ENCODE measurements at places on chromosomes 1 and 21.

GRCh38 chr1:203547147-203547546 is 53.2 kb downstream of the OPTC start:
- DNase-seq = no peak

- no peak for DNase-seq
These were observed 7.2 kb downstream of the FAM131C start for GRCh38 chr1:16066245-16066644.

DNA sequence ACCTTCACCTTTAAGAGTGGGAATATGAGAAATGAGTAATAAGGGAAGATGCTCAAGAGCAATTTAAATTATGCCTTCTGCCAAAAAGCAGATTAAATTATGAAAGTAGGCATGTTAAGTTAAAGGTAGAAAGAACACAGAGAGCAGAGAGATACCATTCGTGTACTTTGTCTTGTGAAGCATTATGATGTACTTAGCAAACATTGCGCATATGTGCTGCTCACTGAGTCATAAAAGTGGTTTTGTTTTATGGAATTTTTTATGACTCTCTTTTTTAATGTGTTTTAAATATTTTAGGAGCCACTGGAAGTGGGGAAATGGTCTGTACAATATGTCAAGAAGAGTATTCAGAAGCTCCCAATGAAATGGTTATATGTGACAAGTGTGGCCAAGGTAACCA is 35.3 kb downstream of the MTF2 start:
- no peak for DNase-seq

GRCh38 chr1:52825868-52826267 is 16.7 kb upstream of the ZYG11A start:
- no peak for DNase-seq

DNA sequence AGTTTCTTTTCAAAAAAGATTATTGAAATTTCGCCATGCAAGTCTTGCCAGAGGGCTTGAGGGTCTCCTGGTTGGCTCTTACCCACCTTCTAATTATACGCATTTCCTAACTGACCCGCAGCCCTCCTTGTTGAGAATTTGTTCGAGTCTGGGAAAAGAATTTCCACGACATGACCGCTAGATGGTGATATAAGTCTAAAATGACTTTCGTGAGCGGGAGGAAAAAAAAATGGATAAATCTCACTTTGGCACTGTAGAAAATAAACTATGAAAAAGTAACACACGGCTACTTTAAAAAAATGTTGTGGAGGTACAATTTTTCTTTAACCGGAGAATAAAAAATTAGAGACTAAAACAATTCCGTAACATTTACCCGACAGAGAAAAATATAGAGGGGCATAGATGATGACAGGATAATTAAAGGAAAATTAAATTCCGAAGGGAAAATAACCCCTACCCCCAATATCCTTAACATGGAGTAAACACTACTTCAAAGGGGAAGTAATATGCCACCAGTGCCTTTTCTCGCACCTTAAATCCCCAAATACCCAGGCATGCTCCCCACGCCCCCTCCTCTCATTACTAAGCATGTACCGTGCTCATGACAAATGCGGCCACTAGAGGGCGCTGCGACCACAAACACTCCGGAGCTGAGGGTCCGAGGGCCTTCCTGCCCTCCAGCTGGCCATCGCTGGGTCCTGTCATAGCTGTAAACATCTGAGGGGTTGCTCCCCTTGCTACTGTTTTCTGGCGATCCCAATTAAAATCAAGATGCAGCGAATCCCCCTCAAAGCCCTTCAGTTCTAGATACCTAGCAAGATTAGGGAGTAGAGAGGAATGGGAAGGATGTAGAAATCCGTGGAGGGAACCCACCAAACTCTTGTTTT is 266.9 kb downstream of the ASTN1 start:
- peak; percentile 80 for DNase-seq

DNA sequence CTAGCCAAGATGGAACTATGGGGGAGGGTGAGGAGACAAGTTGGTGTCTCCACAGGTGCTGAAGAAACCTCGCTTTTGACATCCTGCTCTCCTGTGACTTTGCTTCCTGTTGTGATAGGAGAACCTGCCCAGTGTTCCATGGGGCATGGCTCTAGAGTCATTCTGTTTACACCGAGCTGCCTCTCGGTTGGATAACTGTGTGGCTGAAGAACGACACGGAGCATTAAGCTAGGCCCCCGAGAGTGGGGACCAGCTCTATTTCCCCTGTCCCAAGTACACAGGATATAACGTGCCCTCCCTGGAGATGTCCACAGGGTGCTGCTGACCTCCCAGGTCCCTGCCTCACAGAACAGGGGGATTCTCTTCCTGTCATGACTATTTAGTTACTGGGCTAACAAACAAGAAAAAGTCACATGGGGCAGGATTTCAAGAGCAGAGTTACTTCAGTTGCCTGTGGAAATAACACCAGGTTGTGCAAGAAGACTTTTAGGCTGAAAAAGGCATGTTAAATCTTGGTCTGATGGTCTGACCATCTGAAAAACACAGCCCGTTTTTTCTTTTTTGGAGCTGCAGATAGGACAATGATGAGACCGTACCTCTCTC is 29.4 kb upstream of the PPP2R5A start:
- no peak for DNase-seq

DNA sequence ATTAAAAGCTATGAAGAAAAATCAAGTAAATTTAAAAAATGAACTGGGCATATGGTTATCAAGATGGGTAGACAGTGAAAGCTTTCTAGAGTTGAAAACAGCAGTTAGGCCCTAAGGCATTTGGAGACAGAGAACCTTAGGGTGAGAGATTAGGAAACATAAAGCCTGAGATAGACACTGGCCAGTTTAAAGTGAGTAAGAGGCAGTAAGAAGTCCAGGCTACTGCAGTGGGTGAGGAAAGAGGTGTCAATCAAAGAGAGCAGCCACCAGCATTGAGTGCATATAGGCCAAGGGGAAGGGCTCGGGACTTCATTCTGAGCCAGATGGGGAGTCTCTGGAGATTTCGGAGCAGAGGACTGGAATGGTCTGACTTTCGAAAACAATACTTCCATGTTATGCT is 1360.5 kb upstream of the ADGRL4 start:
- DNase-seq = no peak

DNA sequence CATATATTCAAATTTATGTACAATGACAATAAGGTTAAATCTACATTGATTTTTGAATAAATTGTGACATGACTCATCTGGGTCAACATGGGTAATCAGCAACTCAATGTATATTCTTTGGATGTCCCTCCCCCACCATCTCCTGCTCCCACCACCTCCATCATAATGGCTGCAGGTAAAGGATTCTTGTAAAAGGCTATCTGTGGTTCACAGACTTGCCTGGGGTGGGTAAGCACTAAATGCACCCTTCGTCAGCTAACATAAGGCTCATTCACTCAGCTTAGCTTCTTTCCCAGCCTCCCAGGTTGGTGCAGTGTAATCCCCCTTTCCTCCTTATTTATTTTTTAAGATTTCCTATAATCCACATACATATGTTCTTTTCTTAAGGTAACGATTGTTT is 355.7 kb upstream of the DPYD start:
- DNase-seq = no peak

DNA sequence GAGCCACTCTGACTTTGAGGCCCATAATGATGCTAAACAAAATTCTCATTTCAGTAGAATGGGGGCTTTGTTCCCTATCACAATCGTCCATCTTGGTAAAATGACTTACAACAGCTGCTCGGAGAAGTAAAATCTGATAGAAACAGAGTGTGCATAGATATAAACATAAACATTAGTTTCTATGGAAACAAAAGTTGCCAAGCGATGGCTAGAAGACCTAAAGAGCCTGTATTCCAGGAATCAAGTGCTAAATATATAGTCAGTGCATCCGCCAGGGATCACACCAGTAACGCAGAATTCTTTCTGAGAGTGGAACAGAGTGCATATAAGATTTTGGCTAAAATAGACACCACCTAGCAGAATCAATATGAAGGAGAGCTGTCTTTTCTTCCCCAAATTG is 91.2 kb upstream of the KAZN start:
- no peak for DNase-seq

GRCh38 chr1:173477286-173478093 is at the start of gene PRDX6:
PRDX6 (plus strand) TSS chr1:173477335; CDS start chr1:173477398, 63 bp downstream.
- DNase-seq = peak; percentile 52

- no peak for DNase-seq
These were observed 30.0 kb downstream of the SLC27A3 start for GRCh38 chr1:153805042-153805745.

DNA sequence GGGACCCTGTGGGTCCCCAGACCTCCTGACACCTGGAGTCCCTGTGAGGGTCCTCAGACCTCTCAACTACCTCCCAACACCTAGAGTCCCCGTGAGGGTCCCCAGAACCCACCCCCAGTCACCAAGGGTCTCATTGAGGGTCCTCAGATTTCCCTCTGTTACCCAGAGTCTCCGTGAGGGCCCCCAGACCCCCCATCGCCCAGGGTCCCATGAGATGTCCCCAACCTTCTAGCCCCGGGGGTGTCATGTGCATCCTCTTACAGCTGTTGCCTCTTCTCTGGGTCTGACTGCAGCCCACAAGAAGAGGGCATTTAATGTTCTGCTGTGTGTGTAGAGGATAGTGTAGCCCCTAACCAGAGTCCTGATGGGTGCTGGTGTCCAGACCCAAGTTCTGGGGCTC is 2.0 kb upstream of the GJC2 start:
- no peak for DNase-seq

- DNase-seq = no peak
These were observed 19.6 kb upstream of the CLCA1 start for GRCh38 chr1:86449103-86449502.

DNA sequence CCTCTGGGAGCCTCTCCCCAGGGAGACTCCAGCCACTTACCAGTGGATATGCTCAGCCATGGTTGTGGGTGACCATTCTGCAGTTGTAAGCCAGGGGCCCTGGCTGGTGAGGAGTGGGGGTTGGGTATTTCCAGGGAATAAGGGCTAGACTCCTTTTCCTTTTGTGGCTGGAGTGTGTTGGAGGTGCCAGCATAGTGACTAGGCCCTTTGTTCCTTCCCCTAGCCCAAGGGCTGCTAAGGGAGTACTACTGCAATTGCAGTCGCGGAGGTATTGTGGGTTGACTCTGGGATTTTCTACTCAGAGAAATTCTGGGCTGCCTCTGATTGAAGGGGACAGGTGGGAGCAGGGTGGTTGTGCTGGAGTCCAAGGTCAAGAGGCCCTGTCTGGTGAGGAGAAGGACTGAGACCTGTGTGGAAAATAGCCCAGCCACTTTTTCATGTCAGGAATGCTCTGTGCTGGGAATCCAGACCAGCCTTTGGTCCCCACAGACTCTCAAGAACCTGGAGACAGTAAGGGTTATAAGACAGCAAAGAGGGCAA is 43.1 kb downstream of the MROH9 start:
- no peak for DNase-seq

- peak; percentile 44 for DNase-seq
These were observed 701 bp upstream of the MUTYH start for GRCh38 chr1:45340816-45341466.

- DNase-seq = no peak
These were observed 675.1 kb upstream of the ADGRL2 start for GRCh38 chr1:81125672-81126071.

GRCh38 chr1:1325288-1326074 is 879 bp downstream of the CPTP start:
- DNase-seq = no peak

DNA sequence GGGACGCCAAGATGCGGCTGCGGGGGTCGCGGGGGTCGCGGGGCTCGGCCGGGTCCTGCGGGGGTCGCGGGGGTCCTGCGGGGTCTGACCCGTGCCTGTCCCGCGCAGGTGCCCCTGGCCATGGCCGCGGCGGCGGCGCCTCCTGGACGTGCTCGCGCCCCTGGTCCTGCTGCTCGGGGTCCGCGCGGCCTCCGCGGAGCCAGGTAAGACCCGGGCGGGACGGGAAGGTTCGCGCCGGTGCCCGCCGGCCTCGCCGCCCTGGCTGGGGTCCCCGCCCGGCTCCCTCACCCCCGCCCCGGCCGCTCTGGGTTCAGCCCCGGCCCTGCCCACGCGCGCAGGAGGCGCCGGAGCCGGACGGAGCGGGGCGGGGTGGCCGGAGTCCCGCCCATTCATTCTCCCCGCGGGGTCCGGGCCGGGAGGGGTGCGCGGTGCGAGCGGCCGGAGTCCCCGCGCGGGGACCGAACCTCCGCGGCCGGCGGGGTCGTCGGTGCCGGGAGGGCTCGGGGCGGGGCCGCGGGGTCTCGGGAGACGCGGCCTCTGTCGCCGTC is 380 bp downstream of the COL18A1 start:
- DNase-seq = no peak

GRCh38 chr21:35690436-35690835 is 369.9 kb downstream of the SETD4 start:
- DNase-seq = no peak

GRCh38 chr1:102978874-102979273 is 129.4 kb downstream of the COL11A1 start:
- DNase-seq = no peak

DNA sequence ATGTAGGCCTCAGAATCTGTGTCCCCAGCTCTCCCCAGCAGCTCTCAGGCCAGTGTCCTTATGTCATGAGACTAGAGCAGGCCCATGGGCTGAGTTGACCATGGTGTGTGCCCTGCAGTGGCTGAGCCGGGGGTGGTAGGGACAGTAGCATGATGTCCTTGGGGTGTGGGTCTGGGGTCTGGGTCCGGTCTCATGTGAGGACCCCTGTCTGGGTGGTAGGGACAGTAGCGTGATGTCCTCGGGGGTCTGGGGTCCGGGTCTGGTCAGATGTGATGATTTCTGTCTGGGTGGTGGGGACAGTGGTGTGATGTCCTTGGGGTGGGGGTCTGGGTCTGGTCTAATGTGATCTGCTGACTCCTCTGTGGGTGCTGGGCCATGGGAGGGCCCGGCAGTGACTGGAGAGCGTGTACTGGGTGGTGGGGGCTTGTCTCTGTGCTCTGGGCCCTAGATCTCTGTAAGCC is 64.5 kb downstream of the OBSCN start:
- DNase-seq = no peak

GRCh38 chr1:53127546-53127945 is 14.9 kb downstream of the SLC1A7 start:
- DNase-seq = no peak

DNA sequence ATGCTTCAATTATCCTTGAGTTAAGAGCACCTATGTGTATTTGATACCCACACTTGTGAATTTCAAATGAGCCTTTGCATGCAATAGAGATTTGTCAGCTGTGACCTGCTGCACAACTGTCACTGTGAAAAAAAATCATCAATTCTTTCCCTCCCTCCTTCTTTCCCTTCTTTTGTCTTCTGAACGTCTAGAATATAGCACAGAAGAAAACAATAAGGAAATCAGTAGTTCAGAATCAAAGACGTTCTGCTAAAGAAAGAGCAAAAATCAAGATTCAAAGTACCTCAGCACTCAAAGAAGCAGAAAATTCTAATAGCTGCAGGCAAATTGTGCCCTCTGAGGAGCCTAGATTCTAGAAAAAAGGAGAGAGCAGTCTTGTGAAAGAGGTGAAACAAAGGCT is 1.7 kb upstream of the FMN2 start:
- no peak for DNase-seq
